ENCODE measurements at places on chromosomes 7 and 10.

- no peak for DNase-seq
These were observed at the start of gene SNCG for GRCh38 chr10:86958116-86958900. Gene SNCG (plus strand): TSS chr10:86958599. CDS start chr10:86958698, 99 bp downstream.

GRCh38 chr7:111104710-111105109 lies 13.8 kb downstream of the LRRN3 start:
- DNase-seq: no peak

DNA sequence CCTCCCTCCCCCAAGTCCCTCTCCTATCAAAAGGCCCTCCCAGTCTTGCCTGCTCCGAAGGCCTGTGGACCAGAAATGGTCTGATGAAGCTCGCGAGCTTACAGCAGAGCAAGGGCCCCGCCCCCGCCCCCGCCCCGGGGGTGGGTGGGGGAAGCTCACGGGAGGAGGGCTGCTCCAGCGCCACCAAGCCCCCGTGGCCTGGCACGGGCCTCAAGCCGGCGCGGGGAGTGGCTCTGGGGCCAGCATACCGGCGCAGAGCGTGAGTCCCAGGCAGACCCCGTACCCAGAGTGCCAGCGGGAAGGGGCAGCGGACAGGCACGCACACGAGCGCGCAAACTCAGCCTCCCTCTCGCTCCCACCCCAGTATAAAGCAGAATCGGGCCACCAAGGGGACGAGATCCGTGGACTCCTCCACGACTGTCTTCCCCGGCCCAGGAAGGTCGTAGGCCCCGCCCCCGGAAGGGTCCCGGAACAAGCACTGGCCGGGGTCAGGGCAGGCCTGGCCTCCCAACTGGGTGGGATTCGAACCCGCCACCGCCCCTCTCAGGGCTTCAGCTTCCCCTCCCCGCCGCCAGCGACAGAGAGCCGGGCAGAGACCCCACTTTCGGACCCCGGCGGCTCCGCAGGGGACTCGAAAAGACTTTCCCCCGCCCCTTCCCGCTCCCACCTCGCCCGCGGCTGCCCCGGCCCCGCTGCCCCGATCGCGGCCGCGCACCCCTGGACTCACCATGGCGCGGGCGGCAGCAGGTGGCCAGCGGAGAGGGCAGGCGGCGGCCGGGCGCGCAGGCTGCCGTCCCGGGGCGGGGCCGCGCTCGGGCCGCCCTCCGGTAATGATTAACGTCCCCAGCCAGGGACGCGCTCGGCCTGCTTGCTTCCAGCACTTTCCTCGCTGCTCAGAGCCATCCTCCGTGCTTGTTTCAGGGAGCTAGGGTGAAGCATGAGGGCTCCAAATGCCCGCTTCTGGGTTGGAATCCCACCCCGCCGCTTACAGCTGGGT lies at the start of gene PCBD1:
Gene PCBD1 (minus strand): TSS at position 762 of the 997 bp plus-strand sequence. CDS start 32 bp downstream, at position 730.
- DNase-seq: peak; percentile 74

DNA sequence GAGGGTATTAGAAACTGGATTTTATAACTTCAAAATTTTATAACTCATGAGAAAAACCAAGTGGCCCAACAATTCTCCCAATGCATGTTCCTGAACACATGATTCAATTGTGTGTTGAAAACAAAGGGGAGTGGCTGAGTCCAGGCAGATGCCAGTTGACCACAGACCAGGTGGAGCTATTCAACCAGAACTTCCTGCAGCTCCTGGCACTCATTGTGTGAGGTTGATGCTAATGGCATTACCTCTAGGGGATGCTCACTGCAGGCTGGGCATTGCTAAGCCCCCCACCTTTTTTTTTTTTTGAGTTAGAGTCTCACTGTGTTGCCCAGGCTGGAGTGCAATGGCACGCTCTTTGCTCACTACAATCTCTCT lies 20.3 kb downstream of the MYOF start:
- peak; percentile 76 for DNase-seq

- no peak for DNase-seq
These were observed 88.5 kb downstream of the PPP1R17 start for GRCh38 chr7:31775556-31775955.

- DNase-seq: peak; percentile 42
These were observed 233.9 kb upstream of the CACNA2D1 start for GRCh38 chr7:82677493-82677892.

DNA sequence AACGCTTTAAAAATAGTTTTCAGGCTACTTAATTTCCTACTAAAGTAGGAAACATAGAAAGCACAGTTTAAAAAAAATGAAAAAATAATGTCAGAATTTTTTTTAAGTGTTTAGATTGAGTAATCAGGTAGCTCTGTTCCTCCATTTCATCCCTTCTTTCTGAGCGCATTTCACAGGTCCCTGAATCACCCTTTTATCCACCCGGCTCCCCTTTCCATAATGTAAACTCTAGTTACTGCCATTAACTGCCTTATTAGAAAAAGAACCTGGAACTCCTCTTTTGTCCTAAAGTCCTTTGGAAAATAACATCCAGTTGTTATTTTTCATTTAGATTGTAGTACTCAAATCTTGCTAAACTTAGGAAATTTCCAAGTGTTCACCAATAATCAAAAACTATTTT lies 5.8 kb downstream of the KCND2 start:
- DNase-seq: no peak

DNA sequence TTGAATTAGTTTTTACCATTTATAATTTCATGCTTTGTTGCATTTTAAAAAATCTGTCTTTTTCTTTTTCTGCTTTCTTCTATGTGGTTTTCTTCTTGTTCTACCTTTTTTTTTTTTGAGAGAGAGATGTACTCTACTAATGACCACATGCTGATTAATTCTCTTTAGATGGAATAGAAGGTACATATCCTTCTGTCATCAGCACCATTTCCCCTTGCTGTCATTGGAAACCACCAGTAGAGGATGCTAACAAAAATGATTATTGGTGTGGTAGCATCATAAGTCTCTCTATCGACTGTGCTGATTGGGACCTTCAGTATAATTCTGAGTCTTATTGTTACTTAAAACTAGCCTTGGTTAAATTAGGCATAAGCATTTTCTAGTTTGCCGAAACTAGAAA lies 3.6 kb downstream of the ZEB1 start:
- DNase-seq: peak; percentile 45

DNA sequence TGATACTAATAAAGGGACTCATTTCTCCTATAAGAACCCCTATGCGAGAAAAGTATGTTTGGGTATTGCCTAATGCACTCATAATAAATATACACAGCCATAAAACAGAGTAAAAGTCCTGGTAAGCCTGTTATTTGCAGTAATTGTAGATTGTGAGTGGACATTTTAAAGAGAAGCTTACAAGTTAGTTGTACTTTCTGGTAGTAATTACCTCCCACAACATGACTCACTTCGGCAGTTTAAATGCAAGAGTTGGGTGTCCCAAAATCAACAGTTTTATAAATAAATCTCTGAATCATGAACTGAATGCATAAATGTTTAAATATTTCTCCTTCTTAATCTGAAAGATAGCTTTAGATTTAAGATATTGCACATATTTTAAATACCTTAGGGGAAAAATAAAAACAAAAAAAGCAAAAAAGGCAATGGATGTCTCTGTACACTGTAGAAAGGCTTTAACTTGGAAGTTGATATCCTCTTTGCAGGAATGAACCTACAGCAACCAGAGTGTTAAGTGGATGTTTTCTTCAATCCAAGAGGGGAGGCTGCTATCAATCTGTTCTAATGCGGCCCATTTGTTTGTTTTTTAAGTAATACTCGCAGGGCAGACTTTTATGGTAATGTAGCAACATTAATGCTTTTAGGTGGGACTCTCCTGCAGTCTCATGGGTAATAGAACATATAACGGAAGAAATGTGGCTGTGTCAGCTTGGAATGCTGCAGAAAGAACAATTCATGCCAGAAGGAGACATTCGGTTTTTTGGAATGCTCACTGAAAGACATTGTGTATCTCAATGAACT lies 57.3 kb upstream of the ZEB1 start:
- DNase-seq: peak; percentile 72

DNA sequence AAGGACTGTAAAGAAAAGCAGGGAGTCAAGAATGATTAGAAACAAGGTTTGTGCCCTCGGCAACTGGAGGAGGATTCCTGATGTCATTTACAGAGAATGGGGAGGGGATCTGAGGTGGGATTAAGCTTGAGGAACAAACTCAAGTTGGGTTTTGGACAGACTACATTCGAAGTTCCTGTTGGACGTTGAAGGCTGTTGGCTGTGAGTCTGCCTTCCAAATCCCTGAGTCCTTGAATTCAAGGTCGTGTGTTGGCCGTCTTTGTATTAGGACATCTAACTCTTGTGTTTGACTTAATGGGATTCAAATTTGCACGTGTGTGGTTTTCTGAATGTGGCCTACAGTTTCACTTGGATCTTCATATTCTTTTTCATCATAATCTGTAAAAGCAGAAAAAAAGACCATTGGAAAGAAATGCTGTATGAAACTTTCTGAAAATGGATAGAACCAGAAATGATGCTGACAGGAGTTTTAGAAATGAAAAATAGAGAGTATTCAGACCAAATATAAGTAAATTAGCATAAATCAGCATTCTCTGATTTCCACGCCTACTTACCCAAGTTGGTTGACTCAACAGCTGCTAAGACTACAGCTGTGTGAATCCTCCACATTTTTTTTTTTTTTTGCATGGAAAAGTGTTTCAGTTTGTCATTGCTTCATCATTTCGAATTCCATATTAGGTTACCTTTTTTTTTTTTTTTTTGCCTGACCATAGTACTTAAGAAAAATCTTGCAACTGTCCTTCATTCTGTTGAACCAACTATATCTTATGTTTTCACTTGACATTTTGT lies 94.8 kb downstream of the KIAA1217 start:
- peak; percentile 3 for DNase-seq

GRCh38 chr7:113093561-113093960 lies 6.9 kb upstream of the GPR85 start:
- DNase-seq: no peak

DNA sequence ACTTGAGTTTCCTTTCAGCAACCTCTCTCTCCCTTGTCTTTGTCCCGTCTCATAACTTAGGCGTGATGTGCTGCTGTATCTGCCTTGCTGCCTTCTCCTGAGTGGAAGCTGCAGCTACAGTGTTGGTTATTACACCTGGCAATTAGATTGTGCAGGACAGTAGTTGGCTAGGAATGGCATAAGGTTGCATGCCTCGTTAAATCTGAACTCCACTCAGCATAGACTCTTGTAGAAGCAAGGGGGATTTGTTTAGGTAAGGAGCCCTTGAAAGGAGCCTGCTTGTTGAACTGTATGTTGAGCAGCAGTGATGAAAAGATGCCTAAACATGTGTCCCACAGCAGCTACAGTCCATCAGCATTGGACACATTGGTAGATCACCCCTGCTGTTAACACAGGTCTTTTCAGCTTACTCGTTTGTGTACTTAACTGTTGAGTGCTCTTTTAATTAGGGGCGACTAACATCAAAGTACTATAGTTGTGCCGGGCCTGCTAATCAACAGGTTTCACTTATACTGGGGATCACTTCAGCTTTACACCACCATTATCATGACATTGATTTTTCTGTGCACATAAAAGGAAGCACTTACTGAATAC lies 225.0 kb downstream of the AUTS2 start:
- no peak for DNase-seq

GRCh38 chr7:70027867-70028266 lies 429.6 kb downstream of the AUTS2 start:
- no peak for DNase-seq

DNA sequence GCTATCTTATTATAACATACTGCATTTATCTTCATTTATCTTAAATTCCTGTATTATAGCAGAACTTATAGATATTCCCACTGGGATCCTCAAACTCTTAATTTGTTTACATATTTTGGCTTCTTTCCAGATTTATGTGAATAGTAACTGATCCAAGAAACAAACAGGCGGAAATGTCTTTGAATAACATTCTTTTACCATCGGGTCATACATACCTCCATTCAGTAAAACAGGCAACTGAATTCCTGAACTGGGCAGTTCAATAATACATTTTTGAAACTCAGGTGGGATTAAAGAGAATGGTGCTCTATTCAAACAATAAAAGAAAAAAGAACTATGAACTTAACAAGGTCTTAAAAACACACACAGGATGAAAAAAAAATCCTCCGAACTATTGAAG lies 337.4 kb downstream of the CRPPA start:
- peak; percentile 79 for DNase-seq

GRCh38 chr7:117659531-117660011 lies 179.7 kb downstream of the CFTR start:
- no peak for DNase-seq

DNA sequence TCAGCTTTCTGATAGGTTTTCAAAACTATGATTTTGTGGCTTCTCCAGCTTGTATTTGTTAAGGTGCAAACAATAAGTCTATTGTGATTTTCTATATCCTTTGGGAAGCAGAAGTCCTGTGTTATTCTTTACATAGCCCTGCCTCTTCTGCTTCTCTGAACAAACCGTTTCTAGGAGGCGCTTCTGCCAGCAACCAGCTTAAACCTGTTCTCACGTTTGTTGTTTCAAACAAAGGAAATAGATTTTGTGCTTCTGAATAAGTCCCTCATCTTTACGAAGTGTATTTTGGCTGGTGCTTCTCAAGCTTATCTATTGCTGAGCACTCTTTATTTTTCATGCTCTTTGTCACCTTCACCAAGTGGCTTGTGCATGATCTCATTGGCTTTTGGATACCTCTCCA lies 61.0 kb downstream of the VTI1A start:
- DNase-seq: no peak

- peak; percentile 10 for DNase-seq
These were observed 675.0 kb upstream of the ANKRD30A start for GRCh38 chr10:36450380-36450779.

DNA sequence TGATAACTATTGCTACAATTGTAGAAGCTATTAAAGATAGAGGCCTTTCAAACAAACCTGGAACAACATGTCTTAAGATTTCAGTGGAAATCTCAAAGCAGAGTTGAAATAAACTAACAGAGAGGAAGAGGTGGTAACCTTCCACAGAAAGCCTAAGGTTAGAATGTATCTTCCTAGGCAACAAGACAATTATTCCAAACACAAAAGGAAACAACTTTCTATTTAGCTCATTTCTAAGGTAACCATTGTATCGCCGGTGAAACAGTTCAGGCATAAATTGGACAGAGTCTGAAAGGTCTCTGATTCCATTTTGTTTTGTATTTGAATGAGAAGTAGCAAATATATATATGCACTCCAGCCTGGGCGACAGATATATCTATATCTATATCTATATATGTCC lies 30.7 kb upstream of the HYCC1 start:
- no peak for DNase-seq

- no peak for DNase-seq
These were observed 193.5 kb downstream of the NRG3 start for GRCh38 chr10:82068501-82068900.

- DNase-seq: no peak
These were observed 73.3 kb upstream of the NANOS1 start for GRCh38 chr10:118955951-118956801.
